GM23248 (cell line): ENCODE measurements at places on chromosomes 11 and 22. TPM values are rescaled to one million over a fixed set of nuclear protein-coding genes. Genes with fewer than 3 reads are reported as not detected.

- no peak for DNase-seq
Measured at GRCh38 chr11:8102965-8103364, 22.0 kb downstream of the TUB start.

DNA sequence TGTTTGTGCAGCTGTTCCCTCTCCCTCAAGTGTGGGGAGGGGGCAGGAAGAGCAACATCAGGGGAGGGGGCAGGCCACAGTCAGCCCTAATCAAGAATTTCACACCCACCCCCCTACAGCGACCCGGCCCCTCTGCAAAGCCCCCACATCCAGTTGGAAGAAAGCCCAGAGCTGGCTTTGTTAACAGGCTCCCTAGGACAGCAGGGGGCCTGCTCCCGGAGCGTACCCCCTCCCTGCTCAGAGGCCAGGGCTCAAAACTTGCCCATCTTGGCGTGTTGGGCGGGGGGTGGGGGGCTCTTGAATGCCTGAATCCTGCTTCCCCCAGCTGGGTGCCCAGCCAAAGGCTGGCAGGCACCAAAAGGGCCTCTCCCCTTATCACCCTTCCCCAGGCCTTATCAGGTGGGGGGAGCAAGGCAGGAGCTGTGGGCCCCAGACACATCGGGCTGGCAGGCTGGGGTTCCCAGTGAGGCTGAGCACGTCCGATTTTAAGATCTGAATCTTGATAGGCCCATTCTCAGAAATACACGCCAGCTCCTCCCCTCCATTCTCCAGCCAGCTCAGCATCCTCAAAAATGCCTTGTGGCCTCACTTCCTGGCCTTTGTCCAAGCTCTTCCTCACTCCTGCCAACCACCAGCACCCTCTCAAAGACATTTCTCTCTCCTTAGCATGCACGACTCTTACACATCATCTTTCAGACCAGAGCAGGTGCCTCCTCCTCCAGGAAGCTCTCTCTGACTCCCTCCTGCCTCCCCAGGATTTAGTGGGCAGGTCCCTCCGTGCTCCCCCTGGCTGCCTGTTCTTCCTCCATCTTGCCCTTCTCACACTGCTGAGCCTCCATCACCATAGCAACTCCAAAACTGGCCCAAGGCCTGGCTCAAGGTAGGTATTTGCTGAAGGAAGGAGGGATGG is 384.8 kb downstream of the MN1 start:
- peak; percentile 90 for DNase-seq

H19 gene
- 0.25 and 2.2 TPM in 2 replicates for total RNA-seq

- DNase-seq: peak; percentile 73
Measured at GRCh38 chr11:134950692-134951304, 538.8 kb upstream of the B3GAT1 start.

PHETA2 gene
- 36.7 and 38.6 TPM in 2 replicates for total RNA-seq

DNA sequence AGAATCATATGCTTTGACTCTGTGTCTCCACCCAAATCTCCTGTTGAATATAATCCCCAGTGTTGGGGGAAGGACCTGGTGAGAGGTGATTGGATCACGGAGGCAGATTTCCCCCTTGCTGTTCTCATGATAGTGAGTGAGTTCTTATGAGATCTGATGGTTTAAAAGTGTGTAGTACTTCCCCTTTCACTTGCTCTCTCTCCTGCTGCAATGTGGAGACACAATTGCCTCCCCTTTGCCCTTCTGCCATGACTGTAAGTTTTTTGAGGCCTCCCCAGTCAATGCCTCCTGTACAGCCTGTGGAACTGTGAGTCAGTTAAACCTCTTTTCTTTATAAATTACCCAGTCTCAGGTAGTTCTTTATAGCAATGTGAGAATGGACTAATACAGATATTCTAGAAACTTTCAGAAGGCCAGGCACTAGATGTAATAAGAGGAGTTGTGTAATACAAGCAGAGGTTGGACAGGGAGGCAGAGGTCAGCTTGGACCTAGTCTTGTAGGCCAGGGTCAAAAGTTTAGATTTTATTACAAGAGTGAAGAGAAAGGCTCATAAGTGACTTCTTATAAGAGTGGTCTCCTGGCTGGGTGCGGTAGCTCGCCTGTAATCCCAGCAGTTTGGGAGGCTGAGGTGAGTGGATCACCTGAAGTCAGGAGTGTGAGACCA is 9.3 kb upstream of the SERPING1 start:
- DNase-seq: no peak

DNA sequence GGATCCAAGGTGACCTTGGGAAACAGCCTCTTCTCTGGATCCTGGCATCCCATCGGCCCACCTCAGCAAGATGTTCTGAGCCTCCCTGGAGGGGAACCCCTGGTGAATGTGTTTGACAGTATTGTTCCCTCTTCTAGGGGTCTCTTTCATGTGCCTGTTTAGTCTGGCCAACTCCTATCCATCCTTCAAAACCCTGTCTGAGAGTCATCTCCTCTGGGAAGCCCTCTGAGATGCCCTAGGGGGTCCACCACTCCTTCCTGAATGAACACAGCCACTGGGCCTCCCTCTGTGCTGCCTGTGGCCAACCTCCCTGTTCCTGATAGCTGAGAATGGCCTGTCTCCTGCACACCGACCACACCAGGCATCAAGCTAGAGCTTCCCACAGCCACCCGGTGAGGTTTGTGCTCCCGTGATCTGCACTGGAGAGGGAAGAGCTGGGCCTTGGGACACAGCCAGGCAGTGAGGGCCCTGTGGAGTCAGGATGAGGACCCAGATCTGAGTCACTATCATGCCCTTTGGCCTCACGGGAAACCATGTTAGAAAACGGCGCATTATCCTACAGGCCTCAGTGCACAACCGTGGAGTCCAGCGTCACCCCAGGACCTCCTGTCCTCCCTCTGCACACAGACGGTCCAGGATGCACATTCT is 8.8 kb downstream of the WNT7B start:
- DNase-seq: no peak
